ENCODE measurements at places on chromosomes 12 and 14.

DNA sequence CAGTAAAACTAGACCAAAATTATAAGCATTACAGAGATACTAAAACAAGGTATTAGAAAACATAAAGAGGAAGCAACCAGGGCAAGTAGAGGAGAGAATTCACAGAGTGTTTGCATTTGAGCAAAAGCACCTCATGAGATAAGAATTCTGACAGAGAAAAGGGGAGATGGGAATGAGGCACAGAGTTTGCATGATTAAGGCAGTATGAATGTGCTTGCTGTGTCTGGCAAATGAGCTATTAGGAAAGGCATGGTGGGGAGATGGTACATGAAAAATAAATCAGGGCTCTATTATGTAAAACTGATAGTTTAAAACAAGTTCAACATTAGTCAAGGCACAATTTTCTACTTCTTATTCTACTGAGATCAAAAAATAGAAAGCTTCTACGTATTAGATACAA is 23.1 kb downstream of the GARIN6 start:
- DNase-seq = no peak

GRCh38 chr12:46942579-46942978 is 116.8 kb upstream of the SLC38A4 start:
- DNase-seq = no peak

- DNase-seq = no peak
Measured at GRCh38 chr14:63578300-63578699, 35.1 kb upstream of the PPP2R5E start.

DNA sequence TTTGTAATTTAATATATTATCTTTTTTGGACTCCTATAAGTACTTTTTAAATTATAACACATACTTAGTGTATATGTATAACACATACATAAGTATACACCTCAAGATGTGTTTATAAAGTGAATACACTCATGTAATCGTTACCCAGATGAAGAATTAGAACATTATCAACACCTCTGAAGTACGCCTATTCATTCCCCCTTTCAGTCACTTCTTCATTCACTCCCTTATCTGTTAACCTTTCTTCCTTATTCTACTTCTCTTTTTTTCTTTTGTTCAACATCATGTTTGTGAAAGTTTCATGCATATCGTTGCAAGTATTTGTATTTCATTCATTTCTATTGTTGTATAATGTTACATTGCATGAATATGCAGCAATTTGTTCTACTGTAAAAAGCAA is 98.5 kb downstream of the ARID2 start:
- DNase-seq = no peak

DNA sequence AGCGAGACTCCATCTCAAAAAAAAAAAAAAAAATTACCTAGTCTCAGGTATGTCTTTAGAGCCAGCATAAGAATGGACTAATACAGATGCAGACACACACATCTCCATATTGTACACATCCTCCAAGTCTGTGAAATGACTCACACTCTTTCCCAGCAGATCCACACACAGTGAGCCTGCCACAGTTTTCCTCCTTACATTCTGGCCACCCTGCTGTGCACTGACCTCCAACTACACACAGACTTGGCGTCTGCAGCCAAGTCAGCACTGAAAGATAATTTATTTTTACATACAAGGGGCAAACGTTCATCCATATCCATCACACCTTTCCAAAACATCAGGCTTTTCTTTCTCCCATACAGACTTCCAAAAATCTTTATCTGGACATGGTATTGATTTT is 115.9 kb downstream of the SLC25A21 start:
- DNase-seq = no peak

DNA sequence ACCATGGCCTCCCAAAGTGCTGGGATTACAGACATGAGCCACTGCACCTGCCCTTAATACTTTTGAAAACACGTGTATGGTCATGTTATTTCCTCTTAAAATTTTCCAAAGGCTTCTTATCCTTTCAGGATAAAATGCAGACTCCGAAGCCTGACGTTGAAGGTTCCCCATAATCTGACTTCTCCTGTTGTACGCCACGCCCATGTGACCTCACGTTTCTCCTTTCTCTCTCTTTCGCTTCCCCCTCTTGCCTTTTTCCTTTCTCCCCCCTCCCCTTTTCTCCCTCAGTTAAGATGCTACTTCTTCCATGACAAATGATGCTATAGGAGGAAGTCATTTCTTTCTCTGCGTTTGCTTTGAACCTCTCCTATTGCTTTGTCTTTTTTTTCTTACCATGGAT is 266.0 kb downstream of the FBXL14 start:
- DNase-seq = no peak

- DNase-seq = no peak
Measured at GRCh38 chr14:52402812-52403526, 88.9 kb downstream of the PTGER2 start.

DNA sequence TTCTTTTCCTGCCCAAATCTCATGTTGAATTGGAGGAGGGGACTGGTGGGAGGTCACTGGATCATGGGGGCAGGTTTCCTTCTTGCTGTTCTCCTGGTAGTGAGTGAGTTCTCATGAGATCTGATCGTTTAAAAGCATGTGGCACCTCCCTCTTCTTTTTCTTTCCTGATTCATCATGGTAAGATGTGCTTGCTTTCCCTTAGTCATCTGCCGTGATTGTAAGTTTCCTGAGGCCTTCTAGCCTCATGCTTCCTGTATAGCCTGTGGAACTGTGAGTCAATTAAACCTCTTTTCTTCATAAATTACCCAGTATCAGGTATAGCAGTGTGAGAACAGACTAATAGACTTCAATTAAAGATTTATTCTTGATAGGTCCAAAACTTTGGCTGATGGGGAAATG is 83.5 kb downstream of the CAND1 start:
- DNase-seq = no peak

GRCh38 chr14:105748204-105748578 is 221.8 kb downstream of the TMEM121 start:
- no peak for DNase-seq

- DNase-seq = peak; percentile 20
Measured at GRCh38 chr12:101823891-101824290, 6.9 kb downstream of the GNPTAB start.

DNA sequence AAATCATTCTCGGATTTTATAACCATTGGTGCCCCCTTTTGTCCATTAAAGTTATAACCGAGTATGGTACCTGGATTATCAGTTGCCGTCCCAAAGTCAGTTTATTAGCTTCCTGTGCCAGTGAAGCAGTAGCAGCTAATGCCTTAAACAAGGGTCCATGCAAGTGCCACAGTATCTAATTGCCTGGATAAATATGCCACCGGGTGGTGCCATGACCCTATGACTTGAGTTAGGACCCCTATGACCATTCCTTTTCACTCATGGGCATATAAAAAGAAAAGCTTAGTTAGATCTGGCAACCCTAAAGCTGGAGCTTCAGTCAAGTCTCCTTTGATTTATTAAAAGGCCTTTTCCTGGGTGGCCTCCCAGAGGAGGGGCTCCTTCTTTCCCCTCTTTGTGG is 1314.6 kb downstream of the TMEM121 start:
- no peak for DNase-seq

DNA sequence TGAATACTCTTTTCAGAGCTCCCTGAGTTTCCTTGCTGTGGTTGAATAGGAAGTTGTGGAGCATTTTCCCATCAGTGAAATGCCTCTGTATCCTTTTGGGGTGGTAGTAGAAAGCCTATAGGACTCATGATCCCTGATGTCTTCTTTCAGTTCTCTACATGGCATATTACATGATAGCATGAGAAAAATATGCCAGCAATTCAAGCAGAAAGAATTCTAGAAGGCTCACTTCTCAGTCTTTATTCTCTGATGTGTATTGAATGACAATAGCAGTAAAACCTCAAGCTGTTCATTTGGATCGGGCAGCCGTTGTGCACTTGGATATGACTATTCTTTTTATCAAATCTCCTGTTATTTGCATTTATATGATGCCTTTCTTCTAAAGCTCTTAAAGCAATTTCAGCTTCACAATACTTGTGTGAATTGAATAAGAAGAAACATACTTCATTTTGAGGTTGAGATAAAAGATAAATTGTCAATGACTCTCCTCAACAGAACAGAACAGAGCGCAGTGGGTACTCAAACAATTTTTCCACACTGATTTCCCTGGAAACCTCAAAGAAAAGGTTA is 251.5 kb upstream of the FBXO33 start:
- DNase-seq = no peak

- no peak for DNase-seq
Measured at GRCh38 chr12:113413488-113413939, 8.7 kb upstream of the SDSL start.

- no peak for DNase-seq
Measured at GRCh38 chr12:91622037-91622436, 439.4 kb upstream of the DCN start.

DNA sequence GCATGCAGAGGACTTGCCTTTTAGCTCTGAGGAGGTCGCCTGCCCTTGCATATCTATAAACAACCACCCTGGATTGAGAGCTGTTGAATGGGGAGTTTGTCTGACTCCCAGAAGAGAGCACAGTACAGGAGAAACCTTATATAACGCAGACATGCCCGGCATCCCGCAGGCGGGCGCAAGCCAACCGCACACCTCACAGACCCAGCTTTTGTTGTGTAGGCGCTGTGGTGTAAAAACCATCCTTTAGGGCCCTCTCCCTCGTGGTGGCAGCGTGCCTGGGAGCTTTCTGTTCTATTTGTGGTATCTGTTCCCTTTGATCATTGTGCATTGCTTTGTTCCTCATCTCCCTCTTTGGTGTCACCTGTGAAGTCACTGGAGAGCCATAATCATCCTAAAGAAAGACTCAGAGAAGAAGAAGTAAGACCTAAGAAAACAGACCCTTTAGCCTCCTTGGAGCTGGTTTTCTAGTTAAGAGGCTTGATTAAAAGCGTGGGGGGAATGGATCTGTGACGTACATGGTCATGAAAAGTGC is 77.7 kb downstream of the ETV6 start:
- DNase-seq = no peak
